Hypothalamus (tissue), 51 donors: ENCODE measurements at places on chromosomes 1 and 21.

DNA sequence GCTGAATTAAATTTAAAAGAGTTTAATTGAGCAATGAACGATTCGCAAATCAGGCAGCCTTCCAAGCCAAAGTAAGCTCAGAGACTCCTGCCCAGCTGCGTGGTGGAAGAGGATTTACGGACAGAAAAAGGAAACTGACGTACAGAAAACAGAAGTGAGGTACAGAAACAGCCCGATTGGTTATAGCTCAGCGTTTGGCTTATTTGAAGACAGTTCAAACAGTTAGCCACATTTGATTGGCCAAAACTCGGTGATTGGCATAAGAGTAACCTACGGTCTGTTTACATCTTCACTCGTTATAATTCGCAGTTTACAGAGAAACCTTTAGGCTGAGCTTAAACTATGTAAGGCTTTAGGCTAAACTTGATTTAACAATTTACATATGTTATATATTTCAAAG lies 46.9 kb downstream of the CR1L start:
- DNase-seq: no peak

DNA sequence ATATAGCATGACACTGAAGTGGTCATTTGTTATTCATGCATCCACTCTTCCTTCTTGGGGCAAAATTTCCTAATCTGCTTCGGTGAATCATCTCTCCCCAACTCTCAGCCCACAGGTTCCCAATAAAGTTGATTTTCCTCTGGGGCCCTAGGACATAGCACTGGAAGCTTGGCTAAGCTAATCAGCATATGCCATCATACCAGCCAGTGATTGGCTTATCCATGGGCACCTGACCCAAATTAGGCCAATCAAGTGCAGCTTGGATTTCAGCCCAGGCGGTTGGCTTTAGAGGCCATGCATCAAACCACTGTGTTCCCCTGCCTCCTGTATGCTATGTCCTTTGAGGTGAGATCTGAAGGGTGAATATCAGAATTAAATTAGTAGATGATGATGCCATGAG lies 58.9 kb downstream of the C1orf94 start:
- DNase-seq: no peak

DNA sequence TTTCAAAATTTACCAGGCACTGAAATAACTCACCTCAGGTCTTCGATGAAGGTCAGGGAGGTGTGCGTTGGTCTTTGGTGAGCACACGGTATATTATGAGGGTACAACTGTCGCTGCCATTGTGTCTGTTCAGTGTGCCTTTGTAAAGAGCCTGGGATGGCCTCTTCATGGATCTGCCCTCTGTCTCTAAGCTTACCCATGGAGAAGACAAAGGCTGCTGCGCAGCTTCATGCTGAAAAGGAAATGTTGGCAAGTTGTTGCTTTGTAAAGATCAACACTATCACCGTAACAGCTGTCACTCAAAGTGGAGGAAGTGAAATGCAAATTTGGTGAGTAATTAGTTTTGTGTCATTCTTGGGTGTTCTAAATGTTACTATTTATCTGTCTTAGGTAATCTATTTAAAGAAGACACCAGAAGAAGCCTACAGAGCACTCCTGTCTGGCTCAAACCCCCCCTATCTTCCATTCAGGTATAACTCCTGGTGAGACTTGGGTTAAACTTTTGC lies 71.6 kb downstream of the CDC14A start:
- DNase-seq: no peak

GRCh38 chr1:73674945-73675561 lies 522.9 kb downstream of the LRRIQ3 start:
- no peak for DNase-seq

GRCh38 chr1:37471345-37472231 lies 2.8 kb upstream of the ZC3H12A start:
- peak; percentile 72 for DNase-seq

GRCh38 chr1:174160109-174160473 lies 771 bp downstream of the RABGAP1L start:
- DNase-seq: no peak

DNA sequence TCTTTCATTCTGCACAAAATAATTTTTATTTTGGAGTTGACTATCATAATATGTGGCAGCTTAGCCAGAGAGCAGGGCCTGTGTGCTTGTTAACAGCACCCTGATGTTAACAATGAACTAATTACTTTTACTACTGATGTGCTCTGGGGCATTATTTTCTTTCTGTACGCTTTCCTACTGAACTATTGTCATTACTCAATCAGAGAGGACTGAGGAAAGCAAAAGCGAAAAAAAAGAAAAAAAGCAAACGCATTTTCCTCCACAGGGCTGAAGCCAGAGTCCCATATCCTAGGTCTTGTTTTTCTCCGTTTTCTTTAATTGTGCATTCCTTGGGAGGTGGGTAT lies 221.2 kb downstream of the TTLL7 start:
- no peak for DNase-seq

DNA sequence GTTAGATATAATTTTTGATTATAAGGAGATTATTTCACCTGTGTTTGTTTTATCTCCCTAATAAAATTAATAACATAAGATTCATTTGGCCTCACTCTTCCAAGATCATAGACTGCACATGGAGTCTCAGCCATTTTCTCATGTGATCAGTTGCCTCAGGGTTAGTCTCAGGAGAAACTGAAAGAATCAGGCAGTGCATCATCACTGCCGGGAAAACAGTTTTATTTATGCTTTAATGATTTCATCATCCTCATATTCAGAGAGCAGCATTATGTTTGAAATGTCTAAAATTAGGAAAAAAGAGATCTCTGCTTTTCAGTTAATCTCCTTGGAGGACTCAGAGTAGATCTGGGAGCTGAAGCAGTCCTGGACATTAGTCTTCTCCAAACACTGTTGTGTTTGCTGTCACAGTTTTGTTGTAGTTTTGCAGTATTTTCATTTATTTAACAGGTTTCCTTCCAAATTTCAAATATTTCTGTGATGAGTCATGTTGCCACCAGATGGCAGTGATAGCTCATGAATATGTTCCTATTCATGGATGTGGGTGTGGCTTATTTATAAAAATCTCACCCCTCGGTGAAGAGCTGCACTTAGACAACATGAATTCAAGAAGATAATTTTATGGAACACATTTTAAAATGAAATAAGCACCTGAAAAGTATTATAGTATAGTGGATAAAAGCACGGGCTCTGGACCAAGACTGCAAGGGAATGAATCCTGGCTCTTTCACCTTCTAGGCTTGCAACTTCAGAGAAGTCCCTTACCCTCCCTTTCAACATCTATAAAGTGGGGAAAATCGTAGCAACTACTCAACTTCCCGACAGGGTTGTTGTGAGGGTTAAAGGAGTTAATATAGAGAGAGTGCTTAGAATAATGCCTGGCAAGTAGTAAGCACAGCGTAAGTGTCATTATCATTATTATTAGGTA lies 31.2 kb downstream of the CHD1L start:
- no peak for DNase-seq

GRCh38 chr21:36602735-36603134 lies 96.2 kb upstream of the SIM2 start:
- no peak for DNase-seq

DNA sequence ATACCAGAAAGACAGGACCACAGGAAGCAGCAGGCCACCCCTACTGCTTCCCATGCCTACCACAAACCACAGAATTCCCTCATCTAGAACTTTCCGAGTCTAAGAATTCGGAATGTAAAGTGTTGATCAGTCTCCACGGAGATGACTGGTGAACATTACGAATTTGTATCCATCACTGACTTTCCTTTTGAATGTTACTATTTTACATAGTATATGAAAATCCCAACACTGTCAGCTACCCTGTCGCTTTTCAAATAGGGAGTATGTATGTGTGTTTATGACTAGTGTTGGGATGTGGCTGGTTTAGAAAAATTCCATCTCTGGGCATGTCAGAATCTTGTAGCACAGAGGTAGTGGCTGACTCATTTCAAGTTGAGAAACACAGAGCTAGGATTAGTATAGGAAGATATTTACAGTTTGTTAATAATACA lies 118.2 kb downstream of the COQ8A start:
- no peak for DNase-seq

- DNase-seq: no peak
Measured at GRCh38 chr1:191869790-191870312, 288.4 kb upstream of the RGS18 start.

DNA sequence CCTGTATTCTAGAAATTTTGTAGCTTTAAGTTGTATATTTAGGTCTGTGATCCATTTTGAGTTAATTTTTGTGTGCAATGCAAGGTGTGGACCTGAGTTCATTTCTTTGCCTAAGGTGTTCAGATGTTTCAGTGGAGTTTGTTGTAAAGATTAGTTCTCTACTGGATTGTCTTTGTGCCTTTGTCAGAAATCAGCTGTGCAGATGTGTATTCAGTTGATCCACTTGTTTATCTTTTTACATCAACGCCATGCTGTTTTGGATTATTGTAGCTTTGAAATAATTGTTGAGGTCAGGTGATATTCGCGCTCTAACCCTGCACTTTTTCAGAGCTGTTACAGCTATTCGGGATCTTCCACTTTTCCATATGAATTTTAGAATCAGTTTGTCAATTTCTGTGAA lies 32.8 kb downstream of the SKI start:
- DNase-seq: no peak

- no peak for DNase-seq
Measured at GRCh38 chr1:184368354-184368753, 18.5 kb upstream of the C1orf21 start.

- DNase-seq: no peak
Measured at GRCh38 chr1:47262787-47263413, 30.9 kb upstream of the TAL1 start.

DNA sequence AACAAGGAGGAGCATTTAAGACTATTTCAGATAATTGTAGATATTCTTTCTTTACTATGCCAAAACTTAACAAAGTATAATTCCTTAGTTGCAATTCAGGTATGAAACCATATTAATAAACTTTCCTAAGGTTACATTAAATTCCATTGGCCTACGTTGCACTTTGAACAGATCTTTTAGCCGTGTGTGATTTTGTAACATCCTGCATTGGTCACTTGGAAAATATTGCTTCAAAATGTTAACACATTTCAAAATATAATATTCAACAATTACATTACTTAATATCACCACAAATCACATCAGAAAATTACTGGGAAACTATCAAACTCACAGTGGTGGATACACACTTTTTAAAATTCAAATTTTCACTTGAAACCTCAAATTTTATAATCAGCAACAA lies 20.2 kb downstream of the ETS2 start:
- DNase-seq: no peak

DNA sequence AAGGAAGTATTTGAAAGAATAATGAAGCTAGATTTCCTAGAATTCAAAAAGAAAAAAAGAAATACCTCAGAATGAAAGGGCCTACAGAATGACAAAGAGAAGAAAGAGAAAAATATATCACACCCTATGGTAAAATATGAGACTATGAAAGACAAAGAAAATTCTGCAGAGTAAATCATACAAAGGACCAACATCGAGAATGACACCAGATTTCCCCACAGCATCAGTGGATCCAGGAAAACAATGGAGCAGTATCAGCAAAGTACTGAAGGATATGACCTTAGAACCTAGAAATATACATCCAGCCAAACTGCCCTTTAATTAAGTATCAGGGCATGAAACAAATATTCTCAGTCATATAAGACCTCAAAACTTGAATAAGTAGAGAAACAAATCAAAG lies 21.2 kb upstream of the IFNAR2 start:
- no peak for DNase-seq

DNA sequence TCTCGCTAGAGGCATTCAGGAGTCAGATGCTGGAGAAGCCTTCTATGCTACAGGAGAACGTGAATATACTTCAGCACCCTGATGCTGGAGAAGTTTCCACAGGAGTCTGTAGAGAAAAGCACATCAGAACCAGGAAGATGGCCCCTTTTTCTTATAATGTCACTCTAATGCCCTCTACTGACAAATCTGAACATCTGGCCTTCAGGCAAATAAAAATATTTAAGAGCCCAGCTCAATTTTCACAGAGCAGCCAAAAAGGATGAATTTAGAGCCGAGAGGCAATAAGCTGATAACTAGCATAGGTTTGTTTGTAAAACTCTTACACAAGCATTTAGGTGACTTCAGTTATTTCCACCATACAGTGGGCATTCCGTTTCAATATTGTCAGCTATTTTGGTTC lies 3.8 kb upstream of the RRP15 start:
- DNase-seq: no peak

GRCh38 chr1:12148958-12149790 lies 17.6 kb upstream of the TNFRSF1B start:
- DNase-seq: no peak

GRCh38 chr1:222912730-222913129 lies 97.9 kb downstream of the DISP1 start:
- DNase-seq: no peak

DNA sequence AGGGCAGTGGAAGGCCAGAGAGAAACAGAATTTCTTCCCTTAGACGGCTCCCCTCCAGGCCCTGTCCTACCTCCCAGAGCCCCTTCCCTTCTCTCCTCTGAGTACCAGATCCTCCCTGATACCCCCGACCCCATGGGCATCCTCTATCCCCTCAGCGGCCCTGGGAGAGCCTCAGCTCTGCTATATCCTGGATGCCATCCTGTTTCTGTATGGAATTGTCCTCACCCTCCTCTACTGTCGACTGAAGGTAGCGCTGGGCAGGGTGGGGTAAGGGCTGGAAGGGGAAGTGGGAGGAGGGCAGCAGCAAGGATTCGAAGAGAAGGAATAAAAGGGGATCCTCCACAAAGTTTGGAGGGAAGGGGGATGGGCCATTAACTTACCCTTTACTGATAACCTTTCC lies 2.7 kb downstream of the FCER1G start:
- DNase-seq: no peak

DNA sequence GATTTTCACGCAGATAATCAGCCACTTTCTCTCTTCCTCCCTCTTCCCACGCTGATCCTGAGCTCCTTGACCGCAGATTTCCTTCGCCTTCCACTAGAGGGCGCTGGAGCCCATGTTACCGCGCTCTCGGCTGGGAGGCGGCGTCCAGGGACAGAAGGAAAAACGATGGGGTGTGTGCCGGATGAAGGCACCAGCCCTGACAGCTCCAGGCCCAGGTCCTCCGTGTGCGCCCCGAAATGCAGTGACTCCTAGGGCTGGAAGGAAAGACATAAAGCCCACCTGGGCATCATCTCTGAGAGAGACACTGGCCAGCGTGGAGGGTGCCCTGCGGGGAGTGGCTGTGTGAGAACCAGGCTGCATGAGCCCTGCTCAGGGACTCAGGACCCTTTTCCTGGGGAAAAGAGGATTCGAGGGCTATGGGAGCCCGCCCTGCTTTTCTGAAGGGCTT lies 44.9 kb upstream of the CYP2J2 start:
- DNase-seq: peak; percentile 37

GRCh38 chr1:41618066-41618825 lies 133.8 kb upstream of the EDN2 start:
- DNase-seq: peak; percentile 86

DNA sequence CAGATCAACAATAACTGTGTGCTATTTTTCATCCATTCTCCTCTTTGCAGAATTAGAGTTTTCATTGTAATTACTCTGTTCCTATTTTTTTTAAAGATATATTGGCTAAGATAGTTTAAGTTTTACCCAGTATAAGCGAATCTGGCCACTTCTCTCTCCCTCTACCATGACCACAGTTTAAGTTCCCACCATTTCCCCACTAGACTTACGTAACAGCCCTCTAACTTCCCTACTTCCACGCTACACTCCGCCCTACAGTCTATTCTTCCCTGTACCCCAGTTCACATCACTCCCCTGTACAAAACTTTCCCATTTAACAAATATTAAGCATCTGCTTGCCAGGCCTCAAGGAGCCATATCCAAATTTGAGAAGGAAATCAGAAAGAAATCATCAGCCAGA lies 16.5 kb downstream of the CTSK start:
- no peak for DNase-seq

GRCh38 chr21:44823179-44823660 lies 5.4 kb upstream of the SUMO3 start:
- no peak for DNase-seq
